PC-3 (cell line): ENCODE measurements at places on chromosomes 11 and 22.

GRCh38 chr11:122853261-122853660, 15.0 kb downstream of the CRTAM start:
- peaks cover 41% of the 10 kb centered on the region for H3K4me1 ChIP-seq
- H3K27ac ChIP-seq = no peak overlapping the region
- no peaks in the 10 kb centered on the region for H3K27me3 ChIP-seq
- no peaks in the 10 kb centered on the region for H3K36me3 ChIP-seq
- DNase-seq = no peak

- H3K27ac ChIP-seq = no peak overlapping the region
- no peaks in the 10 kb centered on the region; the same call in 1 of the 2 replicates for H3K4me1 ChIP-seq
- H3K36me3 ChIP-seq = no peaks in the 10 kb centered on the region
- no peak overlapping the region for H3K4me3 ChIP-seq
Observed at GRCh38 chr11:67411785-67412152, 3.7 kb upstream of the CARNS1 start.

- H3K36me3 ChIP-seq = no peaks in the 10 kb centered on the region
- H3K27ac ChIP-seq = no peak overlapping the region
- peak; percentile 68 for DNase-seq
- no peaks in the 10 kb centered on the region for H3K27me3 ChIP-seq
Observed at GRCh38 chr11:109971184-109971523, 122.0 kb upstream of the ZC3H12C start.

DNA sequence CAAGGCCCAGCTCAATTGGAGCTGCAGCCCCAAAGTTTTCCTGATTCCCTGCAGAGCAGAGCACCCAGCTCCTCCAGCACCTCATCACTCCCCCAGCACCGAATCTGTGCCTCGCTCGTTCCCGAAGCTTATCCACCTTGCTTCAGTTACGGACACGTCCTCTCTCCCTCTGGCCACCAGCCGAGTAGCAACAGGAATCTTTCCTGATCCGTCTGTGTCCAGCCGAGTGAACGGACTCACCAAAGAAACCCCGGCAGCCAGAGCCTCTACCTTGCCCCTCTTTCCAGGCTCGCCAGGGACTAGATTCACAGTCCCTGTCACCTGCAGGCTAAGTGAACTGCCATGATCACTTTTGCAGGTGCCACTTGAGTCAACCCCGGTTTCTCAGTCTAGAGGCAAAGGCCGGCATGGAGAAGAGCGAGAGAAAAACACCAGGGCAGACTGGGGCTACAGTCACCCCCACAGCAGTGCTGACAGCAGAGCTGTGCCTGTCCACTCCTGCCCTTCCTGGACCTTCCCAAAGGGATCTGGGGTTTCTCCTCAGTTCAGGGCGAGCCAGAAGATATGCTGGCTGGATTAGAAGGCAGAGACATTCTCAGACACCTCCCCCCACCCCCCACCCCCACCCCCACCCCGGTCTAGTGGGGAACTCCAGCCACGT, 32.3 kb downstream of the BID start:
- no peaks in the 10 kb centered on the region for H3K27me3 ChIP-seq
- H3K4me1 ChIP-seq = no peaks in the 10 kb centered on the region
- no peaks in the 10 kb centered on the region for H3K36me3 ChIP-seq
- no peak overlapping the region for H3K4me3 ChIP-seq

GRCh38 chr22:31583861-31584485, 78.0 kb downstream of the PISD start:
- no peak overlapping the region for H3K27ac ChIP-seq
- H3K4me1 ChIP-seq = peaks cover 19% of the 10 kb centered on the region
- H3K27me3 ChIP-seq = no peaks in the 10 kb centered on the region

GRCh38 chr11:9861860-9862725, 198.2 kb downstream of the SWAP70 start:
- H3K27ac ChIP-seq = no peak overlapping the region
- H3K36me3 ChIP-seq = no peaks in the 10 kb centered on the region
- H3K4me1 ChIP-seq = peaks cover 19% of the 10 kb centered on the region

DNA sequence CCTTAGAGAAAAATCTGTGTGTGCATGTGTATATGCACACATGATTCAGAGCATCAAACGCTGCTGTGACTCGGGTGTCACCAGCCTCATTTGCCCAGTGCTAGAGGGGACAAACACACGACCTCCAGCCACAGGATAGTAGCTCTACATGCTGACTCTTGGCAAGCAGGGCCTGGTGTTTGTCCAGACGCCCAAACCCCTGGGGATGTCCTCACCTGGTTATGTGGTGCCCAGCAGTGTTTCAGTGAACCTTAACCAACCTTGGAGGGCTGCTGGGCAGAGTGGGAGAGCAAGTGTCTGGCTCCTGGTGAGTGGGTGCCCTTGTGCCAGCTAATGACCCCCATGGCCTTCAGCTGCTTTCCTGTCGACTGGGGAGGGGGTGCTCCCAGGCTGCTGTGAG, 26.7 kb downstream of the IGLL1 start:
- H3K27me3 ChIP-seq = no peaks in the 10 kb centered on the region
- no peak overlapping the region for H3K27ac ChIP-seq
- H3K4me3 ChIP-seq = no peak overlapping the region
- no peaks in the 10 kb centered on the region for H3K4me1 ChIP-seq
- DNase-seq = no peak
- H3K36me3 ChIP-seq = no peaks in the 10 kb centered on the region

DNA sequence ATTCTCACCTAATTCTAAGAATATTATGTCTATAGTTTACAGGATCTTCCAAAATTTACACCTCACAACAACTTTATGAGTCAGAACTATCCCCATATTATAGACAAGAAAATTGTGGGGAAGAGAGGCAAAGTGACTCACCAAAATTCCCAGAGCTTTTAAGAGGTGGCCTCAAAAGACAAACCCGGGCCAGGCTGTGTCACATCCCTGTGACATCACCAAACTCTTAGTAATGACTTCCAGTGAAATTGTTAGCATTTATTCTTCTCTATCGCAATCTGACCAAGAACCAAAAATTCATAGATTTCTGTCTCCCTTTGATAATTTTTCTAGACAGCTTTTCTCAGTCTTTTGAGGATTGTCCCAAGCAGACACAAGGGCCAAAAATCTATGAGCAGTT, 134.3 kb downstream of the SNX19 start:
- H3K4me3 ChIP-seq = no peak overlapping the region
- no peaks in the 10 kb centered on the region for H3K27me3 ChIP-seq
- H3K36me3 ChIP-seq = no peaks in the 10 kb centered on the region
- DNase-seq = peak; percentile 94

DNA sequence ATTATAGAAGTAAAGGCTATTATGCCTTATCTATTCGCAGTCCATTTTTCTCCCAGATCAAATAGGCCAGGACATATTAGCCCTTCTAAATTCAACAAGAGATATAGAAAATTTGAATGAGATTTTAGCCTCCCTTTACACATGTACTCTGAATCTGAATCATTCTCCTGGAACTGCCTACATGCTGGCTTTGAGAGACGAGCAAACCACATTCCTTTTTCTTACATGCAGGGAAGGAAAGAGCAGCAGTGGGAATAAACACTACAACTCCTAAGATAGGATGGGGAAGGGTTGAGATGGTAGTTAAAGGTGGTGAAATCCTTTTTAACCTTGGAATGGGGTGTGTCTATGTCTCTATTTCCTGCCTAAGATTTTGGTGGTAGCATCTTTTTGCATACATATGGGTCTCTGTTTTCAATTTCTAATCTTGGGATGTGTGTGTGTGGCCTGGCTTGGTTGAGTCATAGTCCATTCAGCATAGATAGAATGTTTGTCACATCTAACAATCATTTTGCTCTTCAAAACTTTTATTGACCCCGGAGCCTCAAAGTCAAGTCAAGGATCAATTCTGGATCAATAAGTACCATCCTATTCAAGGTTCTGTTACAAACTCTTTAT, 11.1 kb upstream of the OOSP2 start:
- H3K36me3 ChIP-seq = no peaks in the 10 kb centered on the region
- no peaks in the 10 kb centered on the region for H3K27me3 ChIP-seq
- no peaks in the 10 kb centered on the region for H3K4me1 ChIP-seq
- no peak overlapping the region for H3K4me3 ChIP-seq

- no peaks in the 10 kb centered on the region for H3K36me3 ChIP-seq
- DNase-seq = no peak
- H3K27ac ChIP-seq = no peak overlapping the region
- H3K27me3 ChIP-seq = no peaks in the 10 kb centered on the region
- no peak overlapping the region for H3K4me3 ChIP-seq
- H3K4me1 ChIP-seq = no peaks in the 10 kb centered on the region; the same call in 1 of the 2 replicates
Observed at GRCh38 chr22:45583504-45583903, 80.8 kb downstream of the FBLN1 start.

DNA sequence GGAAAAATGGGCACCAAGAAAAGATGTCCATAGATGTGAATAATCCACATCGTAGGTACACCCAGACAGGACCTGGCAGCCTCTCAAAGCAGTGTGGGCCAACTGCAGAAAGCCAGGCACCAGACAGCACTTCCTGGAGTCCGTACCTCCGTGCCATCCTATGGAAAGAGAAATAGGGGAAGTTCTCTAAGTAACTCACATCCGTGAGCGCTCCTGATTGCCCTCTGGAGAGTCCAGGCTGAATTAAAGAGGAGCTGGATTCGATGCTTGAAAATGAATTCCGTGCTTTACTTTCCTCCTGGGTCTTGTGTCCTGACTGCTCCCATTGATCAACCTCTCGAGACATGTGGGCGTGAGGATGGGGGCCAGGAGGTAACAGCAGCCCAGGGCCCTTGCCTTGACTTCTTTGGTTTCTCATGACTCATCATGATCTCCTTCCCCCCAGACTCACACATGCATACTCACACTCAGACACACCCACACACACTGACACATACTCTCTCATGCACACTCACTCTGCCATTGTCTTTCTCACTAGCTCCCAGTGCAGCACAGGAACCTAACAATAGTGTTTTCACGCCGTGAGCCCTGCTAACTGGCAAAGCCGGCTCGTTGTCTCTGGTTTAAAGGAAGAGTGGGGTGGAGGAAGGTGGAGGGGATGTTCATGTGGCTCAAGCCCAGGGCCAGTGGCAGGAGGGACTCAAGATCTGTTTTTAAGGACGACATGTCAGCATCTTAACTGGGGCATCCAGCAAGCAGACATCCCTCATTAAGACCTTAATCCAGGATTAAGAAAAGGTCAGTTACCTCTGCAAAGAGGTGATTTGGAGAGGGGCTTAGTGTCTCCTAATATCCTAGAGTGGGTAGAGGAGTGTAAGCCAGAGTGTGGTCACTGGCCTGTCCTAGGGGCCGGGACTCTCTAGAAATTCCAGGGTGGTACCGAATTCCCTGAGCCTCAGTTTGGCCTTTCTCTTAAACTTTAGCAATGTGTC, 104.2 kb downstream of the SCN3B start:
- H3K4me3 ChIP-seq = no peak overlapping the region
- H3K27ac ChIP-seq = no peak overlapping the region
- peak; percentile 46 for DNase-seq
- no peaks in the 10 kb centered on the region for H3K27me3 ChIP-seq
- no peaks in the 10 kb centered on the region for H3K36me3 ChIP-seq

GRCh38 chr11:27976262-27976661, 131.7 kb downstream of the KIF18A start:
- no peaks in the 10 kb centered on the region for H3K36me3 ChIP-seq
- DNase-seq = no peak
- H3K4me1 ChIP-seq = peaks cover 7% of the 10 kb centered on the region
- H3K27ac ChIP-seq = no peak overlapping the region
- no peaks in the 10 kb centered on the region for H3K27me3 ChIP-seq
- no peak overlapping the region for H3K4me3 ChIP-seq

DNA sequence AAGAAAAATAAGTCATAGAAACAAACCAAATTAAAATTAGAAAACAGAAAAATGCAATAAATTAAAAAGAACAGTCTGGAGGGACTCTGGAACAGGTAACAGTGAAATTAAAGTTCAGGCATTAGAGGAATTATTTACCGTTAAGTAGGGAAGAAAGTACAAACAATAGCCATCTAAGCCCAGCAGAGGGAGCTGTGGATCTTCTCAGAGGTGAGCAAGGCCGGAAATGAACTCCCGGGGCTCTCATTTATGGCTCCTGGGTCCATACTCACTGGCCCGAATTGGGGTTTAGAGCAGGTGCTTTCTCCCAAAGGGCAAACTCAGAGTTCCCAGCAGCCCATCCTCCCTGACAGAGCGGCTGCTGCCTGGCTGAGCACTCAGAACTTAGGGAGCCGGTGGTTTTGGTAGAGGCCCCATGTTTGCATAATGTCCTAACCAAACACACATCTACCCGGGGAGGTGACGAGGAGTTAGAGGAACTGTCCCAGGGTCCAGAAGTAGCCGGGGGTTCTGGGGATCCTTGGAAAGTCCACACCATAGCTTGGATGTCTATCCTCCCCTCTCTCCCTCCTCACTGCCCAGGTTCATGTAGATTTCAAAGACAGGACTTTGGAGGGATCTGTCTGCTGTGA, 87.8 kb upstream of the VPREB1 start:
- no peaks in the 10 kb centered on the region for H3K36me3 ChIP-seq
- H3K27me3 ChIP-seq = peaks cover 12% of the 10 kb centered on the region
- no peaks in the 10 kb centered on the region for H3K4me1 ChIP-seq
- H3K4me3 ChIP-seq = peak overlapping the region; percentile 21; the same call in 1 of the 2 replicates
- peak; percentile 75 for DNase-seq
- no peak overlapping the region for H3K27ac ChIP-seq

DNA sequence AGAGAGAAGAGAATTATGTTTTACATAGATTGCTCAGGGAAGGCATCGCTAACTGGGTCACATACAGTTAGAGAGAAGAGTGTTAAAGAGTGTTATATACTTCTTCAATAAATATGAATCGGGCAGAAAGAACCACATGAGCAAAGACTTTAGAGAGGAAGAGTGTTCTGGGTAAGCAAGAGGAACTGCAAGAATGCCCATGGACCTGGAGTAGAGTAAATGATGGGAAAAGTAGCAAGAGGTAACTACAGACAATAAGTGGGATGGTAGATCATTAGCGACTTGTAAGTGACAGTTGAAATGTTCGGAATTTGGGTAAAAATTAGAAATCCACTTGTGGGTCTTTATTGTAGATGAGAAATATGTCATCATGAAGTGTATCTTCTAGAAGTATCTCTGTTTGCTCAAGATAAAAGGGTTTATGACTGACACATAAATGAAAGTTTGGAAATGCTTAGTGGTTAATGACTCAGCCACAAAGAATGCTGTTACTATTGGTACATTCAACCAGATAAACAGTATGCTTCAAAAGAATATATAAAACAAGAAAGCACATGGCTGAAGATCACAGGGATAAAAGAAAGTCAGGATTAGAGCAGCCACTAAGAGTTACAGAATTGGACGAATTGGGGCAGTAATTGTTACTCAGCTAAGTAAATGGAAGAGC, 229.3 kb downstream of the CASP12 start:
- H3K4me3 ChIP-seq = no peak overlapping the region
- H3K27ac ChIP-seq = peak overlapping the region; percentile 49
- no peaks in the 10 kb centered on the region for H3K36me3 ChIP-seq
- peaks cover 36% of the 10 kb centered on the region for H3K4me1 ChIP-seq
- peak; percentile 98 for DNase-seq
